ENCODE measurements at places on chromosomes 5 and 9. TPM values are rescaled to one million over a fixed set of nuclear protein-coding genes. Genes with fewer than 3 reads are reported as not detected.

DNA sequence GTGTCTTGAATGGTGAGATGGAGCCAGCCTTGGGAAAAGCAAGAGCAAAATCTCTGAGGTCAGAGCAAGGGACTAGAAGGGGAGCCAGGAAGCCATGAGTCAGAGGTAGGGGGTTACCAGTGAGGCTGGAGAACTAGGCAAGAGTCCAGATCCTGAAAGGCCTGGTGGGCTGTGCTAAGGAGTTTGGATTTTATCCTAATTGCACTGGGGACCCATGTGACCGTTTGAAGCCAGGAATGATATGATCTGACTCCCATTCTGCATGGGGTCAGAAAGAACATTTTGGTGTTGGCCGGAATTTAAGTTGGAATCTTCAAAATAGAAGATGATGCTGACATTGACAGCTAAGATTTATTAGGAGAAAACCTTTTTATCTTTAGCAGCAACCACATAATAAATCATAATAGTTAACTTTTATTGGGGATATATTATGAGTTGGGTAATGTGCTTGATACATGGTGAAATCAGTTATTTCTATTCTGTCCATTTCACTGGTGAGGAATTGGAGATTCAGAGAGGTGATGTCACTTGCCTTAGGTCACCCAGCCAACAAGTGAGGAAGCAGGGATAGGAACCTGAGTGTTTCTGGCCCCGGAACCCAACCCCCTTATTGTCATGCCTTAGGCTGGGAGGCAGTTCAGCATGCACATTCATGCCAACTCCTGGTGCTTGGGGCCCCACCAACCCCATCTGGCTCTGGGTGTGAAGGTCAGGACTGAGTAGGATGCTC, 61.5 kb upstream of the RARS1 start:
- no peak for DNase-seq

The FAM114A2 gene
- 23.9 TPM for total RNA-seq

DNA sequence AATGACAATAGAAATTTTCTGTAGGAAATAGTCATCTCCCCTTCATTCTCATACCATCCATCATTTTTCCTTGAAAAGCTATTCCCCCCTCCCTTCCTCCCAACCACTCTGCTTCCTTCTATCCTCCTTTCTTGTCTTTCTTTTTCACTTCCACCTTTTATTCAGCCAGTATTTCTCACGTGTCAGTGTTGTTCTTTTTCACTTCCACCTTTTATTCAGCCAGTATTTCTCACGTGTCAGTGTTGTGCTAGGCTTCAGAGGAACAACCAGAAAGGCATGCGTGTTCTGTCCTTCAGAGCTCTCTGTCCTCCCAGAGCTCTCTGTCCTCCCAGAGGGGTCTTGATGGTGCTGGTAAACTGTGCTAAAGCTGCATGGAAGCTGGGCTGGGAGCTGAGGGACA, 419.6 kb downstream of the GADD45G start:
- no peak for DNase-seq

GRCh38 chr5:30747412-30747811, 446.1 kb upstream of the CDH6 start:
- no peak for DNase-seq

The FOXE1 gene
- not detected for total RNA-seq

DNA sequence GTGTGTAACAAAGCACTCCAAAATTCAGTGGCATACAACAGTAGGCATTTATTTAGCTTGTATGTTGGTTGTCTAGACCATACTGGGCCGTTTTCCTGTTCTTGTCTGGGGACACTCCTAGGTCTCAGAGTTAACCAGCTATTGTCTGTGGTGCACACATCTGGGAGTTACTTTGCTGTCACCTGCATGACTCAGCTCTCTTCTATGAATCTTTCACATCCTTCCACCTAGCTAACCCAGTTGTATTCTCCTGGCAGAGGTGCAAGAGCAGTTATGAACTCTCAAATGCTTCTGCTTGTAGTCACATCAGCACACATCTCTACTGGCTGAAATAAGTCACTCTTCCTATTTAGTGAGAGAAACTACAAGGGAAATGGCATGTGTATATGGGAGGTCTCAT, 138.1 kb downstream of the BAAT start:
- DNase-seq, result no peak

- DNase-seq, result no peak
Observed at GRCh38 chr9:91972711-91973110, 22.7 kb upstream of the ROR2 start.

The GLRA1 gene
- not detected for total RNA-seq

GRCh38 chr5:178496642-178497041, 93.6 kb downstream of the COL23A1 start:
- DNase-seq, result no peak

DNA sequence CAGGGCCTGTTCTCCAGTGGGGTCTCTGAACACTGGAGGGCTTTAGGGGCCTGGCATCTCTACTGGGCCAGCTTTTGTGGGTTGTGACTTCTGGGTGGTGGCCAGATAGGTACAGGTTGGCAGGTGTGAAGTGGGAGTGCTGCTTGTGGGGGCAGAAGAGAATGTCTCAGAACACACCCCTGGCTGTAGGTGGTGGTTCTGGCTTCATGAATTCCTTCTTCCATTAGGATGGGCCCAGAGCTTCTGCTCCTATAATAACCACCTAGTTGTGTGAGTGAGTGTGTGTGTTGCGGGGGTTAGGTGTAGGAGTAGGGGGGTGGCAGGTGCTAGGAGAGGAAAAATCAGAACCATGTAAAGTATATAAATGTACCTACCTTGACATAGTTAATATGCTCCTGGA, 1.6 kb downstream of the PDZD2 start:
- no peak for DNase-seq

- DNase-seq, result no peak
Observed at GRCh38 chr9:88898039-88898720, 93.1 kb upstream of the S1PR3 start.

GRCh38 chr5:40634154-40634553, 45.6 kb upstream of the PTGER4 start:
- DNase-seq, result no peak

- DNase-seq, result no peak
Observed at GRCh38 chr9:121328876-121329681, 41.0 kb downstream of the STOM start.

All from sigmoid colon (tissue), 7 donors.